ENCODE measurements at places on chromosomes 1 and 21.

GRCh38 chr1:221286399-221286798 lies 407.2 kb downstream of the HLX start:
- no peak for DNase-seq

GRCh38 chr1:63509718-63510117 lies 13.3 kb downstream of the ITGB3BP start:
- DNase-seq, result no peak

- no peak for DNase-seq
Observed at GRCh38 chr1:7441143-7441841, 329.8 kb upstream of the VAMP3 start.

GRCh38 chr1:59378621-59379370 lies 81.9 kb downstream of the FGGY start:
- no peak for DNase-seq

DNA sequence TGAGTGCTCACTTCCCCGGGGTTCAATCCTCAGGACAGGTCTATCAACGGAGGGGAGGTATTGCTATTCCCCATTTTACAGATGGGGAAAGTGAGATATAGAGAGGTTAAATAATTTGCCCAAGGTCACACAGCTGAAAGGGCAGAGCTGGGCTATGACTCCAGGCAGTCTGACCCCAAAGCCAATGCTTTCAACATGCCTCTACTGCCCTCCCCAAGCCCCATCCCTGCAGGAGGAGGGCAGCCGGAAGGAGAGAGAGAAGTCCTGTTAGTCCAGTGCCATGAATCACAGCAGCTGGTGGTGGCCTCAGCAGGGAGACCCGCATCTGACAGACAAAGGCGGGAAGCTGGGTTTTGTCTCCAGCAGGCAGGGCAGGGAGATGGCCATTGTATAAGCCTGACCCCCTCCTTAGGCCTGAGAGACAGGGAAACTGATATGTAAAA lies 20.0 kb upstream of the CLIC4 start:
- no peak for DNase-seq

Measured in D721Med (cell line).